ENCODE measurements at places on chromosomes 16 and 17.

DNA sequence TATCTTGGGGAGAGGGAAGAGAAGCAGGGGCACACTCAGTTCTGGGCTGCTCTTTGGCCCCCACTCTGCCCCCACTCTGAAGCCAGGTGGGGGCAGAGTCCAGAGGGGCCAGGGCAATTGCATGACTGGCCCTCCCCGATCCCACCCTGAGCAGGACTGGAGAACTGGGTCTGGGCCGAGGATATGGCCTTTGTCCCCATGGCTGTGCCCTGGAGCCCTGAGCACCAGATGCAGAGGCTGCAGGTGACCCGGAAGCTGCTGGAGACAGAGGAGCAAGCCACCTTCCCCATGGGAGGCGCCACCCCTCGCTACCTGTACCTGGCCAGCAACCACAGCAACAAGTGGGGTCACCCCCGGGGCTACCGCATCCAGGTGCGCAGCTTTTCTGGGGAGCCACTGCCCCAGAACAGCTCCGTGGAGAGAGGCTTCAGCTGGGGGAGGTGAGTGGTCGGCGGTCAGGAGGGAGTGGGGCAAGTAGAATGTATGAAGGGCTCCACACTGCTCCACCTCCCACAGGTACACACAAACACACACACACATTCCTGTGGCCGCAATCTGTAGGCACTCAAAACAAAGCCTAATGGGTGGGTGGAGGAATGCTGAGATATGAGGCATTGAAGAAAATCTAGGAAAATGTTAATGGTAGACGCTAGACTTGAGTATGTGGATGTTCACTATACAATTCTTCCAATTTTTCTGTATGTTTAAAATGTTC, 21.4 kb downstream of the AOC3 start:
- DNase-seq: no peak

- no peak for DNase-seq
Measured at GRCh38 chr17:6374761-6375312, 60.1 kb downstream of the AIPL1 start.

DNA sequence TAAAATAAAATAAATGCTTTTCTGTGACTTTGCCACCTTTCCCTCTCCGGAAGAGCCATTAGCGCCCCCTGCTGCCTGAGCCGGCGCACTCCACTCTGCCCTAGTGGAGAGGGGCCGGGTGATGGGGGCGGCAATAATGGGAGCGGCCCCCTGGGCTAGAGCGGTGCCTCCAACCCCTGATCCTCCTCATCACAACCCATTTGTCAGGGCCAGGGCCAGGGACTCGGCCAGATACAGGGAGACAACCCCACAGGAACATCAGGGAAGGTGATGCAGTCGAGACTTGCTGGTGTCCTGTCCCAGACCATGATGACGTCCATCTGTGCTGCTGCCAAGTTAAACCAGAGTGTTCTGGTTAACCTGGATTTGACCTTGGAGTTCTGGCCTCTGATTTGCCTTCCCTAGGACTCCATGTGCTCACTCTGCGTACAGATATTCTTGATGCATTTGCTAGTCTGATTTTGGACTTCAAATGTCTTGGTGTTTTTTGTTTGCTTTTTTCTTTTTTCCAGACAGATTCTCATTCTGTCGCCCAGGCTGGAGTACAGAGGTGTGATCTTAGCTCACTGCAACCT, 46.1 kb upstream of the BPTF start:
- peak; percentile 47 for DNase-seq

DNA sequence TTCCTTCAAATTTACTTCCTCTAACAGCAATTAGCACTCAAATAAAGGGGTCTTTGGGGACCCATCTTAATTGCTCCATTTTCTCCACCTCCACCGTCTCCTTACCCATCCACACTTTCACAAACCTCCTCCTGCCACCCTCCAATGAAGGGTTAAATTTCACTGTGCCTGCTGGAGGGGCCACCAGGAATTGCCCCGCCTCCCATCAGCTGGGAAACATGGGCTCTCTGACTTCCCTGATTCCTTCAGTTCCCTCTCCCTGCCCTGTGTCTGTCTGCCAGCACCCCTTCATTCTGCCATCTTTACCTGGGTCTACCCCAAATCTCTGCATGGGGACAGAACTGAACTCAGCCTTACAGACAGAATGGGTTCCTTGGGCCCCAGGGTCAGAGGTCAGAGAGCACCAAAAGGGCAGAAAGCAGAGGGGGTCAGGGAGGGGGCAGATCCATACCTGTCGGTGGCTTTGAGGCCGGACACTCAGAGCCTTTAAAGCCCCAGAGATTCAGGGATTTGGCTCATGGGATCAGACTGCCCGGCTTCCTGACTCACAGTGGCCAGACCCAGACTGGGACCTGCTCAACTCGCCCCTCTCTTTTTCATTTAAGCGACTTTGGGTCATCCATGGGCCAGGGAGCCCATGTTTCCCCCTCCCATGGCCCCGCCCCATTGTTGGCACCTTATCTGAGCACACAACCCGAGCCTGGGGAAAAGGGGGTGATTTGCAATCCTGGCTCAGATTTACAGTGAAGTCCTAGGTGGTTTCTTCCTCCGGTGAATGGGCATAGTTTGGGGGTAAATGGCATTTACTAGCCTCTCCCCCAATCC, 17.6 kb upstream of the SP2 start:
- DNase-seq: no peak

- DNase-seq: no peak
Measured at GRCh38 chr17:73747221-73748002, 103.2 kb upstream of the SDK2 start.

DNA sequence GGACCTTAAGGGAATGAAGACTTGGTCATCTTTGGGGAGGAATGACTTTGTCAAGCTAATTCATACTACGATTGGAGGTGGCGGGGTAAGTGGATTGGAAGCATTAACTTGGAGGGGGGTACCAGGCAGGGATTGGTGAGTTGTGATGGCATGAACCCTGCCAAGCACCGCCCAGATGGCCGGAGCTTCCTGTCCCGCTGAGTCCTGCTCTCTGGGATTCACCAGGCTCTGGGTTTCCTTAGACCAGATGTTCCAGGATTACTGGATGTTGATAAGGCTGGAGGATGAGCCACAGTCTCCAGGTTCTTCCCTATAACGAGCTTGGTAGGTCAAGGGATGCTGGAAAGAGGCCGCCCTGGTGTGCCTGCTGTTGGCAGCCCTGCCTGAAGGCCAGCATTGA, 154.9 kb downstream of the SDK2 start:
- no peak for DNase-seq

- DNase-seq: no peak
Measured at GRCh38 chr16:51019617-51020016, 131.5 kb downstream of the SALL1 start.

- peak; percentile 57 for DNase-seq
Measured at GRCh38 chr16:54921206-54921824, 9.3 kb upstream of the IRX5 start.

GRCh38 chr16:50320310-50320709, 48.5 kb downstream of the BRD7 start:
- no peak for DNase-seq

GRCh38 chr16:57485916-57486857, at the start of gene DOK4:
Gene DOK4 (minus strand): TSS chr16:57486493. CDS start chr16:57479507, 6,986 bp downstream.
- DNase-seq: peak; percentile 88

DNA sequence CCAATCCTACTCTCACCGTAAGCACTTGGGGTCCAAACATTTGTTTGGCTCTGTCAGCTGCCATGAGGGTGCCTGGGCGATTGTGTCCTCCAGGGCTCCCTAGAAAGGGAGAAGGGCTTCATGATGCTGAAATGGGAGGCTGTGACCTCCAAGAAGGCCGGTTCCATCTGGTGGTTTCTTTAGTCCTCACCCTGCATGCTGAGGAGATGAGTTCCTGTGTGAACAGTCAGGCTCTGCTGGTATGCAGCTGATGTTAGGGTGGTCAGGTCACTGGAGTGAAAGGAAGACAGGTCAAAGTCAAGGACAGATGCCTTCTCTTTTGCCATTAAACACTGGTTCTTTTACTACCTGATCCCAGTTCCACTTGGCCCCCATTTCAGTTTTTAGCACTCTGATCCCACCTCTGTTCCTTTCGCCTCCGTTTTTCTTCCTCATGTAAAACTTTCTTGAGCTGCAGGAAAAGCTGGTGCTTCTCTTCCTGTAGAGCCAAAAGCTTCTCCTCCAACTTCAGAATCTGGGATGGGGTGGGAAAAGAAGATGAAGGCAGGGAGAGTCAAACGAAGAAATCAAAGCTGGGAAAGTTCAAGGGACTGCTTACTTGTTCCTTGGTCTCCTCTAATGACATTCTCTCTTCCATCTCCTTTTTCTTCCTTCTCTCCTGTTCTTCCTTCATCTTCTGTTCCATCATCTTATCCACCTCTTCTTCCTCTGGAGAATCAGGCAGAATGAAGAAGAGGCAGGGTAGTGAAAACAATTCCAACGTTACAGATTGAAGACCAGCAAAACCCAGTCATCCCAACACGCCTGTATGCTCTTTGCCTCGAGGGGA, 1.1 kb downstream of the GPS2 start:
- DNase-seq: peak; percentile 53

DNA sequence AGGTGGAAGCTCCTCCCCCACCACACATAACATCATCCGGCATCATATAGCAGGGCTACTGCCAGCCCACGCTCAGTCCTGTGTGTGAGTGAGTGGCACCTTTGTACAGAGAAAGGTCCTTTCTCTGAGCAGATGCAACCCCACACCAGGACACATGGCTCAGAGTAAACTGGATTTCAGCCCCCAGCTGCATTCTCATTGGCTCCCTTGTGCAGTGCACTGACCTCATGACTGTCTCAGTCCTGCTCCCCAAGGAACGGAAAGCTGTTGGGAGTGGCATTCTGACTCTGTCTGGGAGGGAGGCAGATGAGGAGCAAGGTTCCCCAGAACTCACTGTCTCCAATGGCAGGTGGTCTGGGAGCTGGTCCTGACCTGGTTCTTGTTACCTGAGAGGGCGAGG, 244.1 kb downstream of the PHKB start:
- no peak for DNase-seq

GRCh38 chr17:39648616-39649366, 11.8 kb downstream of the STARD3 start:
- no peak for DNase-seq

DNA sequence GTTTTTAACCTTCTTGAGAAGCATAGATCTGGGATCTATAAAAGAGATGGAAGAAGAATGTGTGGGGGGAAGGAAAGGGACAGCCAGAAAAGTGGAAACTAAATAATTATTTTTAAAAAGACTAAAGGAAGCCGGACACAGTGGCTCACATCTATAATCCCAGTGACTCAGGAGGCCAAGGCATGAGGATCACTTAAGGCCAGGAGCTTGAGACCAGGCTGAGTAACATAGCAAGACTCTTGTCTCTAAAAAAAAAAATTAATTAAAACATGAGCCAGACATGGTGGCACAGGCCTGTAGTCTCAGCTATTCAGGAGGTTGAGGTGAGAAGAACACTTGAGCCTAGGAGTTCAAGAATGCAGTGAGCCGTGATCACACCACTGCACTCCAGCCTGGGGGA, 335.1 kb downstream of the GRIN2A start:
- DNase-seq: no peak

- no peak for DNase-seq
Measured at GRCh38 chr17:27338536-27338985, 44.6 kb downstream of the WSB1 start.

GRCh38 chr16:4640572-4641305, 16.1 kb downstream of the MGRN1 start:
- no peak for DNase-seq

GRCh38 chr17:32746698-32747097, 130.2 kb downstream of the MYO1D start:
- DNase-seq: peak; percentile 44

- peak; percentile 34 for DNase-seq
Measured at GRCh38 chr17:38879878-38880665, 10.2 kb downstream of the LASP1 start.

- DNase-seq: no peak
Measured at GRCh38 chr16:3873482-3874173, 6.9 kb downstream of the CREBBP start.

DNA sequence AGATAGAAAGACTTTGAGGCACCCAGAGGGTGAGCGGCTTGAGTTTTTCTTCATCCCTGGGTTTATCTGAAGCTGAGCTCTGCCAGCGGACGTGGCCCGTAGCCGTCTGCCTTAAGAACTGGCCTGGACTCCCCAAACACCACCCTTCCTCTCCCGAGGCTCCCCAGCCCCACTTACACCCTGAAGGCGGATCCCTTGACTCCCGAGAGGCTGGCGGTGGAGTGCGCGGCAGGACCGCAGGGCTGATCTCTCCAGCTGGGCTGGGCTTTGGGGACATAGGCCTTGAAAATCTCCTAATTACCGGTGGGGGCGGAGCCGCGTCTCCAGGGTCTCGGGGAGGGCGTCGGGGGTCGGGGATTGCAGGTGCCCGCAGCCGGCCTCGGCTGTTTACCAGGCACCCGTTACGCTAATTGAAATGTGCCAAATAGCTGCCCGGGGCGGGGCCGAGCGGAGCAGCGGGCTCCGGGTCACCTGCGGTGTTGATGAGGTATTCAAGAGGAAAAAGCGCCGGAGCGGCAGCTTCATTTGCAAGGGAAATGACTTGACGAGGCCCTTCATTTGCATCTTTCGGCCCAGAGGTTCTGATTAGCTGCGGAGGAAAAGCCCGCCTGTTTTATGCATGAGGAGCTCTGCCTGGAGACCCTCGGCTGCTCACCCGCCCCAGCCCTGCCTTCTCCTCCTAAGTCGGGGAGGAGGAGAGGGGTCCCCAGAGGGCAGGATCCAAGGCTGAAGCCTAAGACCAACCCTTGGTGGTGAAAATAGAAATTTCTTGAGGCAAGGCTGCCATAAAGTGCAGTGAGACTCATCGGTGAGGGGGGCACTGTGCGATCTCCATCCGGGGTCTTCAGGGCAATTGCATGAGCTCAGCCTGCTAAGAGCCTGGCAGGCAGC, 100.7 kb downstream of the MGAT5B start:
- DNase-seq: peak; percentile 49

DNA sequence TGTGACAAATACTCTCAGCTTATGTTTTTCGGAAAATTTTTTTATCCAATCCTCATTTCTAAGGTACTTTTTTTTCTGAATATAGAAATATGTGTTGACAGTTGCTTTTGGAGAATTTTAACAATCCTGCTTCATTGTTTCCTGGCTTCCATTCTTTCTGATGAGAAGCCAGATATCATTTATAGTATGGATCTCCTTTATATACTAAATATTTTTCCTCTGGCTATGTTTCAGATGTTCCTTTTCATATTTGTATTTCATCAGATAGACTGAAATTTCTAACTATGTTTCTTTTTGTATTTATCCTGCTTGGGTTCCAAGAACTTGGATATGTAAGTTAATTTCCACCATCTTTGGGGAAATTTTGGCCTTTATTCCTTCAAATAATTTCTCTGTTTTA, 138.9 kb upstream of the CDH11 start:
- no peak for DNase-seq

- no peak for DNase-seq
Measured at GRCh38 chr17:37788526-37788925, 43.7 kb upstream of the HNF1B start.

GRCh38 chr16:87535855-87536794, 43.3 kb upstream of the ZCCHC14 start:
- no peak for DNase-seq

- DNase-seq: no peak
Measured at GRCh38 chr17:4514206-4514605, 15.5 kb downstream of the SPNS2 start.

- no peak for DNase-seq
Measured at GRCh38 chr17:6135996-6136395, 65.8 kb downstream of the WSCD1 start.
